ENCODE measurements at places on chromosomes 3 and 15.

- peak; percentile 31 for DNase-seq
Observed at GRCh38 chr15:101169495-101170071, 82.3 kb downstream of the CHSY1 start.

- DNase-seq = peak; percentile 83
Observed at GRCh38 chr3:137013951-137014688, 56.3 kb downstream of the IL20RB start.

- DNase-seq = no peak
Observed at GRCh38 chr15:67822537-67823313, 2.6 kb upstream of the SKOR1 start.

DNA sequence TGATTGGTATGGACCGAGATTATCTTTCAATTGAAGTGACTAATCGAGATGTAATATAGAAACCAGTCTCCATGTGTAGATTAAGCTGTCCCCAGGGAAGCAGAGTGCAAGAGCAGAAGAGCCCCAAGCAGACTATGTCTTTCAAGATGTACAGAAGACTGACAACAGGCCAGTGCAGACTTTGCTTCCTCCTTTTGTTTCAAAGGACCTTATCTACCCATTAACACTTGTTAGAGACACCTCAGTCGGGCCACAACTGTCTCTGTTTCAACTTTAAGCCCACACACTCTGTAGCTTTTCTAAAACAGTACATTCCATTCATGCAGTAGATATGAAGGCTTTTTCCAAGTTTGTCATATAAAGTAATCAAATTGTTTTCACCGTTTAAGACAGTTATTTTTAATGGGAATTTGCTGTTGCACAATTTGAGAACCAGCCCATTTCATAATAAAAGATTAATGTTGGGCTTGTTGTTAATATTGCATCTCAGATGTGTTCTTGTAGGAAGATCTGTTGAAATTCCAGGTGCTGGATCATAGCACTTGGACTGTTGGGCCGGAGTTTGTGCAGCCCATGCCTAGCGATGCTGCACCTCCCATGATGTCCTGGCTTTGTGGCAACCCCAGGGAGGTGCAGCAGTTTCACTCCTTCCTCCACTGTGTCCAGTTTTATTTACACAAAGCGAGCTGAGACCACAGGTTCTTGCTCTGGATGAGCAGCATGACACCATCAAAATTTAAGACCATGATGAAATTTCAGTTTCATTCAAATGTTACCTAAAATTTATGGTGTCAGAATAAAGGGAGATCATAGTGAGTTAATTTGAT, 12.4 kb downstream of the GORASP1 start:
- no peak for DNase-seq

DNA sequence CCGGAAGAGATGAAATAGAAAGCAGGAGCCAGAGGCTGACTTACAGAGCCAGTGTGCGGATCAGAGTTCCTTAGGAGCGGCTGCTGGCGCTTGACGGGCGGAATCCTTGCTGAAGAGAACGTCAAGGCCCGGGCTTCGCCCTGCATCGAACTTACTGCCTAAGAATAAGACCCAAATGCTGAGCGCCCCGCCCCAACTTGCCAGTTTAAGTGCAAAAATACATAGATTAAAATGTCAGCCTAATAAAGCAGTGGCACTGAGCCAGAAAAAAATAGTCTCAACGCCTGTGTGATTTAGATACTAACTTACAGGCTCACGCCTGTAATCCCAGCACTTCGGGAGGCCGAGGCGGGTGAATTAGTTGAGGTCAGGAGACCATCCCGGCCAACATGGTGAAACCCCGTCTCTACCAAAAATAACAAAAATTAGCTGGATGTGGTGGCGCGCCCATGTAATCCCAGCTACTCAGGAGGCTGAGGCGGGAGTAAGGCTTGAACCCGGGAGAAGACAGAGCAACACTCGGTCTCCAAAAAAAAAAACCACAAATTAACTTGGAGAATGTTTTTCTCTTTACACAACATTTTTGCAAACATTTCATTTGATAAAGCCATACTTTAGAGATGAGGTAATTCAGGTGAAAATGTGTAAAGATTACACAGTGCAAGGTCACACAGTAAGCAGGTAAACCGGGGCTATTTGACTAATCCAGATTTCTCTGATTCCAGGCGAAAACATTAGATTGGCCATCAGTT, 1.2 kb upstream of the UBP1 start:
- DNase-seq = no peak

- no peak for DNase-seq
Observed at GRCh38 chr15:46174122-46174521, 539.3 kb downstream of the SQOR start.

DNA sequence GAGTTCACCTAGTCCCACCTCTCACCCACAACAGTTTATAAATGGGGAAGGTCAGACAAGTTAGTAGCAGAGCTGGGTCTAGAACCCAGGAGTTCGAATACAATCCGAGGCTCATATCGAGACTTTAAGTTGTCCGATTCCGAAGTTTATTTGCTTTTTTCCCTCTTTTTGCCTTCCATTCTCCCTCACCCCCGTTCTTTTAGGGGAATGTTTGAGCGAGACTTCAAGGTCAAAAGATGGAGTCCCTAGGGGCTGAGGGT, 7.3 kb downstream of the BCL6 start:
- DNase-seq = no peak

GRCh38 chr15:72319360-72319984, 485 bp downstream of the CELF6 start:
- DNase-seq = peak; percentile 82

GRCh38 chr3:72058493-72059081, 273.6 kb upstream of the PROK2 start:
- DNase-seq = no peak

DNA sequence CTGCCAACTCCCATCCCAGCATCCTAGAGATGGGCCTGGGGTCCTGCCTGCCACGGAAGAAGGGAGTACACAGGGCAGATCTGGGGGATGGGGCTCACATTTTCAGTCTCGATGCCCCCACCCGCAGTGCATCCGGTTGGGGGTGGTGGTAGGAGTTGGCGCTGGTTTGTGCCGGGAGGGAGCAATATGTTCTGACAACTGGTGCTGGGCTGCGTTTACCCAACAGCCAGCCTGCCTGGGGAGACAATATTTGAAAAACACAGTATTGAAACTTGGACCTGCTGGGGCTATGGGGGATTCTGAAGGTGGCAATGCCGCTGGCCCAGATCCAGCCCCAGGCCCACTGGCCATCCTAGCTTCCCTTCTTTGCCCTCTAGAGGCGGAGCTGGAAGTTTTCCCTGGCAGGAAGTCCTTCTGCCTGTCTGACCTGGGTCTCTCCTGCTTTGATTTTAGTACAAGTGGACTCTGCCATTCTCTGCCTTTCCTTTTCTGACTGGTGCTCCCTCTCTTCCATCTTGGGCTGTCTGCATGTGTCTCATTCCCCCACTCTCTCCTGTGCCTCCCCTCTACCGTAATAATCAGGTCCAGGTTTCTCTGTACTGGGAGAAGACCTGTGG, 3.5 kb downstream of the SEMA3F start:
- DNase-seq = no peak

- DNase-seq = no peak
Observed at GRCh38 chr15:54131410-54131809, 153.2 kb downstream of the UNC13C start.

DNA sequence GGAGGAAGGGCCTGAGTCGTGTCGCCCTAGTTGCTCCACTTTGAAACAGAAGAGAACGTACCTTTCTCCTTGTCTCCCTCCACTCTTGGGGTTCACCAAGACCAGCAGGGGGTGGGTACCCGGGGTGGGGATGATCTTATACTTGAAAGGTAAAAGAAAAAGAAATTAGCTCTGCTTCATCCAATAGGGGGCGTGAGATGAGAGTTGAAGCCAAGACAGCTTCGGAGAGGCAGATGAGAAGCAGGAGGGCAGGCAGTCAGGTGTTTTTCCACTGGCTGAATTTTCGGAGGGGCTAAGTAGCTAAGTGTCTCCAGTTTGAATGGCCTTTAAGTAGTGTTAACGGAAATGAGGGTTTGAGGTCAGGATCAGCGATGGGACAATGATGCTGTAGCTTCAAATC, 100.4 kb downstream of the DGKG start:
- DNase-seq = no peak

- DNase-seq = no peak
Observed at GRCh38 chr3:159907828-159908227, 80.8 kb upstream of the IL12A start.

DNA sequence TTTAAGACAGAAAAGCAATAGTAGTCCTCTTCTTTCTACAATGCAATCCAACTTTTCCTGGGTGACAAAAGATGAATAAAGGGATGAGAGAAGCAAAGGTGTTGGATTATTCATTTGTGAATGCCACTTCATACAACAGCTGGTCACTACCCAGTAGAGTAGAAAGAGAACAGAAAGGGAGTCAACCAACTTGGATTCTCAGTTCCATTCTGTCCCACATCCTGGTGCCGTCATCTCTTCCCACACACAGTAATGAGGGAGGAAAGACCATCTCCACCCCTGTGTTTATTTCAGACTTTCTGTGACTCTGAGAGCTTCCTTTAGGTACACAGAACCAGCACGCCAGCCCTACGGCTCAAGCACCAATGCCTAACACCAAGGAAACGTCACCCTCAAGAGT, 71.0 kb downstream of the FOXP1 start:
- DNase-seq = no peak
